Stimulated activated CD4-positive, alpha-beta T cell treated with anti-CD3 and anti-CD28 coated beads, TNF-alpha, amount 100 ng/mL, for 4 hours (primary cell): ENCODE measurements at places on chromosomes 2 and 18.

DNA sequence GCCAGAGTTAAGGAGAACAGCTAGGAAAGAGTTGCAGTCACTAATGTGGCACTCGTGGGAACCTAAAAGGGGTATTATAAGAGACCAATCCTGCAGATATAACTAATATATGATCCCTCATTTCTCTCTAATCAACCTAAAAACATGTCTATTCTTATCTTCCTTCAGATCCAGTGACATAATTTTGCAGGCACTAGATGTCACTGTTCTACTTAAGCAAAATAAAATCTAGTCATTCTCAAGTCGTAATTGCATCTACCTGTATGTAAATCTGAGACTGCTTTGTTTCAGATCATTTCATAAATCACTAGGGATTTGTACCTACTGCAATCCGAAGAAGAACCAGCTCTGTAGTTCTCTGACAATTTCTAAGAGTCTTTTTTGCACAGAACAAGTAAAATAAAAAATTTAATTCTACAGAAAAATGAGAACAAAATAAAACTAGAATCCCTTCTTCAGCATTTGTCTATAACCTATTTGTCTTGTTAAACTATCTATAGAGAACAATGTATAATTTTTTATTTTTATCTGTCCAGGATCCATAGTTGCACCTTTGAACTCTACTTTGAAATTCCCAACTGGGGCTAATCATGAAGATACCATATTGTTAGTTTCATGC lies 56.5 kb upstream of the ERBB4 start:
- DNase-seq: no peak

GRCh38 chr2:69075486-69075885 lies 62.5 kb downstream of the ANTXR1 start:
- DNase-seq: no peak

- no peak for DNase-seq
Observed at GRCh38 chr18:23956483-23956882, 58.1 kb upstream of the TTC39C start.

GRCh38 chr2:7096726-7097352 lies 179.6 kb downstream of the RNF144A start:
- DNase-seq: no peak

DNA sequence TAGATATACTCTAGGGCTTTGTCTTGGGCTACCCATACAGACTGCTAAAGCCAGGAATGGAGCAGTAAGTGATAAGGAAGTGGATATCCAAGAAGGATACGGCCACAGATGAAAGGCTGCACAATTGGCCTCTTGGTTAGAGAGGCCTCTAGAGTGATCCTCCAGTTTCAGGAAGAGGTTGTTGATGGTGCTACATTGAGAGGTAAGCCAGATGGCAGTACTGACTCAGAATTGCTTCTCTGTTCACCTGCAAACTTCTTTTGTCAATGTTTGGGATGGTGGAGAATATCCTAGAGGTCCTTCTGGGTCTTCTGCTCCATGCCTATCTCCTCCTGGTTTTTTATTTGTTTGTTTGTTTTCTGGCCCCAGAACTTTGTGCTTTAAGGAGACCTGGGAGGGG lies 226.8 kb upstream of the LRRTM1 start:
- DNase-seq: no peak

DNA sequence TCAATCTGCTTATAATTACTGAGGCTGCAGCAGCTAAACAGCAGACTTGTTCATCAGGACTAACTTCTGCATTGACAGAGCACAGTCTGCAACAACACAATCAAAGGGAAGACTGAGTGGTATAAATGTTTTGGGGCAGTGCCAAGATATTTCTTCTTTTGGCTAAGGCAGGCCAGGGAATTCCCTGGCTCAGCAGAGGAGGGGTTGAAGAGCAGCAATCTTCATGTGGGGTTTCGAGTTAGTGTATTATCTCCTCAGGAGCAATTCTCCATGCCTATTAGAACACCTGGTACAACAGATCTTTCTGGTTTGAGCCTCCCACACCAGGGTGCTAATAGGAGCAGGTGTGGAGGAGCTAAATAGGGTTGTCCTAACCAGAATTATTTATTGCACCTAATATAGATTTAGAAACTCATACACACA lies 103.0 kb upstream of the STK17B start:
- no peak for DNase-seq

GRCh38 chr18:33761363-33761762 lies 183.3 kb downstream of the ASXL3 start:
- no peak for DNase-seq

DNA sequence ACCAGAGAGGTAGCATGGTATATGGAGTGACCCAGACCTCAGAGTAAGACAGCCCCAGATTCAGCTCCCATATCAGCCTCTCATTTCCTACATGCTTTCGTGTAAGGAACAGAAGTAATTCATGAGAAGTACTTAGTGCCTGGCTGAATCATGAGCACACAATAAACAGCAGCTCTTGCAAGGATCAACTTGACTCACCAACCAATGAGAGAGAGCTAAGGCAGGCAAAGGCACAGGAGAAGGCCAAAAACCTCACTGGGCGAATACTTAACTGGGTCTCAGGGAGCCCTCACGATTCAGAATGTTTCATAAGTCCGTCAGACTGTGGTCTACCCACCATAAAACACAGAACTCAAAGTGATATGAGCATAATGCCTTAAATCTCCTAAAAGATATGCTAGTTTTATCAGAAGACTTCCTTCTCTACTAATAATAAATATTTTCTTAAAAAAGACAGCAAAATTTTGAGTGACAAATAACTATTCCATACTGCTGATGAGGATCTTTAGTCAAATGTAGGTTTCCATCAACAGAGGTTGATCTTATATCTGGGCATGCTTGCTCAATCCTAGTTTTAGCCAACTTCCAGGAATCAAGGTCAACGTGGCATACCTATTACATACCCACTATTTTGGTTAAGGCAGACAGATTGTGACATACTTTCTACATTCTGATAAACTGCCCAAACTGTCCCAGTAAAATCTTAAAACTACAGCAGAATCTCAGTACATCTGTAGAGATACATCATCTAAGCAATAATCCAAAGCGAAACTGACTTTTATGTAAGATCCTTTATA lies 34.9 kb downstream of the IMMT start:
- no peak for DNase-seq

- no peak for DNase-seq
Observed at GRCh38 chr18:46387441-46388131, 269.4 kb downstream of the LOXHD1 start.

DNA sequence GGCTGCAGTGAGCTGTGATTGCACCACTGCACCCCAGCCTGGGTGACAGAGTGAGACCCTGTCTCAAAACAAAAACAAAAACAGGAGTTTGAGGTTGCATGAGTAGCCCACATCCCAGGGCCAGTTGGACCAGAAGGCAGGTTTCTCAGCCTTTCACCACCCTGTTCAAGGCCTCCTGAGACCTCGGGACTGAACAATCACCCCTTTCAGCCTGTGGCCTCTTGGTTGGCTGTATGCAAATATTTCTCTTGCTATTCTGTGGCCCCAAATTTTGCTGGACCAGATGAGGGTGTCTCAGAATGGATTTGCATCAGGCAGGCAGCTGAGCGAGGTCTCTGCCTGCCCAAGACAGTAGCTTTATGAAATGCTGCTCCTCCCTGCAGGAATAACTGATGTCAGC lies 56.9 kb downstream of the DPYSL5 start:
- DNase-seq: no peak

DNA sequence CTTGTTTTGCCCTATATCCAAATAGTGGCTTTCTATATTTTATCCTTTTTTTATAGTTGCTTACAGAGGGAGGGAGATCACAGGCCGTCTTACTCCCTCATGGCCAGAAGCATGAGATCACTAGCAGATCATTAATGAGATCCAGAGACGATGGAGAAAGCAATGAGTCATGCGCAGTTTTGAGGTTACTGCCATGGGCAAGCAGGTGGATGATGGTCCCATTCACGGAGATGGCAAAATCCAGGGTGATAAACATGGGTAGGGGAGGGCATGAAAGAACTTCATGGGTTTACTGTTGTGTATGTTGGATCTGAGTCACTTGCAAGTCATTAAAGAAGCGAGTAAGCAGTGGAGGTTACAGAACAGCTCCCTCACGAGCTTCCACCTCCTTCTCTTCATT lies 60.4 kb downstream of the C18orf63 start:
- DNase-seq: no peak

DNA sequence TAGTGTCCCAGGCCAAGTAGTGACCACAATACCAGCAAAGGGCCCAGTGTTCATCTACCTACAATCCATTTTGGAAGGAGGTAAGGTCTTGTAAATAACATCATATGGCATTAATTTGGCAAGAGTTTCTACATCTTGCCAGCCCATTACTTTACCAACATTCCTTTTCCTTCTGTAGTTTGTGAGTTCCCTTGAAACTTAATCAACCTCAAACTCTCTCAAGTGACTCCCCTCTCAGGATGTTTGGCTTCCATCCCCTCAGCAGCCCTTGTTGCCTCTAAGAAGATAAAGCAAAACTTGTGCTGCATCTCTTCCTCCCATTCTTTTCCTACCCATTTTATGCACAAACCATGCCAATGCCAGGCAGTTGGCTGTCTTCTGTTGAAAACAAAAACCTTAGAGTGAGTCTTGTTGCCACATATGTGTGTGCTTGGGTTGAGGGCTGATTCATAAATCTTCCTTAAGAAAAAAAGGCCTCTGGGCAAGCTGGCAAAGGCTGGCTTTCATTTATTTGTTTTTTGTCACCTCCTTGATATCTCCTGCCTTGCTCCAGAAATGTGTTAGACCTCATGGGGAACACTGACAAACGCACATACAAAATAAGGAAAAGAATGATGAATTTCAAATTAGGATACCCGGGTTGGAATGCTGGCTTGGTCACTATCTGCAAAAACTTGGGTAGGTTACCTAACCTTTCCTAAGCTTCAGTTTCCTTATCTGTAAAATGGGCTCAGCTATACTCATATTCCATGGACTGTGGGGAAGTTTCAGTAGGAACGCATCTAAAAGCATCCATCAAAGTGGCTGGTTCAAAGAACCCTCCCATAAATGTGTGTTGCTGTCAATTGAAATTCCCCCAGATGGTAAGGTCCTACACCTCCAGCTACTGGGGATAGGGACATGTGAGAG lies 29.4 kb upstream of the ST3GAL5 start:
- no peak for DNase-seq

- DNase-seq: no peak
Observed at GRCh38 chr2:109439986-109440385, 173.8 kb downstream of the SEPTIN10 start.

GRCh38 chr2:217941886-217942728 lies 60.7 kb downstream of the TNS1 start:
- no peak for DNase-seq

- no peak for DNase-seq
Observed at GRCh38 chr2:47438106-47438505, 35.1 kb downstream of the MSH2 start.

GRCh38 chr2:205778356-205778755 lies 96.1 kb downstream of the NRP2 start:
- no peak for DNase-seq

DNA sequence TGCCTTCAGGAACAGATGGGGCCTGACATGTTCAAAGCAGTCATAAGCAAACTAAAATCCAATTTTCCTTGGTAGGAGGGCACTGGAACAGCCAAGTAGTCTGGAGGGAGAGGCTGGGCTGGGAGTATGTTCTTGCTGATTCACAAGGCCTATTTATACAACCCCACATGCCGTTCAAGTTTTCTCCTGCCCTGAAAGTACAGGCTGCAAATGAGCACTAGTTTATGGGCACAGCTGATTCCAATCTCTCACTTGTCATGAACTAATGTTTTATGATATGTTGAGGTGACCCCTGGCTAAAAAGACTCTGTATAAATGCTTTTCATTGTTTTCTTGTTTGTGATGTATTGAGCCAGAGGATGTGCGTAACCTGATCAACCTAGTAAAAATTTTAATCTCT lies 183.4 kb upstream of the SRD5A2 start:
- DNase-seq: no peak

DNA sequence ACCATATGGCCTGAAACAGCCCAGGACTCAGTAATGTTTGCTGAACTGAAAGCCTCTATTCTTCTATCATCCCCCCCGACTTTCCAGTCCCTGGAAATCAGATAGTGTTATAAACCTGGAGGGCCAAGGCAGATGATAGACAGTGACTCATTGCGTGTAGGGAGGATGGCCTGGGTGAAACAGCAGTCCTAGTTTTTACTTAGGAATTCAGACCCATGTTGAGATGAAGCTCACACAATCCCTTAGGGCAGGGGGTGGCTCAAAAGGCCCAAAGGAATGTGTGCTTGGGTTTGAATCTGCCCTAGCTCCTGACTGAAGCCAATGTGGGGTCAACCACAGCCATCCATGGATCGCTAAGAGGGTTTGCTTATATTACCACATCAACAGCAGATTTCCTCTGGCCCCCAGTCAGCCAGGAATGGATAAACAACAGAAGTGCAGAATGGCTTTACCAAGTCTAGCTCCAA lies 43.9 kb upstream of the STPG4 start:
- DNase-seq: no peak

- DNase-seq: no peak
Observed at GRCh38 chr2:237412646-237412987, 1.3 kb downstream of the COL6A3 start.

GRCh38 chr2:20137131-20137571 lies 85.7 kb upstream of the LAPTM4A start:
- no peak for DNase-seq

DNA sequence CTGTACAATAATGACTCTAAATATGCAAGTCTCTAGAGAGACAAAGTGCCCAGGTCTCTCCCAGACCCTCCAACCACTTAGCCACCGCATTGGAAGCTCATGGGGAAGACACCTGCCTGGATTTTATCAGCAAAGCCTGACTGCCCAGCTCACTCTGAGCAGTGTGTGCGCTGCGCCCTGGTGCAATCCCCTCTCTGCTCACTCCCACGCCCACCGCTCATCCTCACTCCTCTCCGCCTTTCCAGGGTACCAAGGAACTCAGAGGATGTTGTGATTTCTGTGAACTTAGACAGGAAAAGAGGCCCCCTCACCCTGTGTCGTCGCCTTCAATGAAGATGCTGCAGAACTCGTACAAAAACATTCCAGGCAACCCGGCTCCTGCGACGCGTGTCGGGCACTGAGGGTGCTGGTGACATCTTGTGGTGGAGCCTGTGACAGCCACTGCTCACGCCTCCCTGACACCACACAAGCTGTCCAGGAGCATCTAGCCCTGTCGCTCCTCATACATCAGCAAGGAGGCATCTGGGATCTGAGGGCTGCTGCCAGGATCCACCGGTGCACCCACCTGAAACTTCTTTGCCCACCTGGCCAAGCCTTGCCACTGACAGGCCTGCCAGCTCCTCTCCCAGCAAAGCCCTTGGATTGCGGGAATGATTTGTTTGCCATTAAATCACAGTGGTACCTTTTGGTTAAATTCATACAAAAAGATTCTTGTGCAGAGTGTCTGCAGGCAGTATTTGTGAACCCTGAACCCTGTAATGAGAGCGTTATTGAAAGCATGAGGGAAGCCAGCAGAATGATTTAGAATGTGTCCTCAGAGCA lies 220.4 kb downstream of the ZNF516 start:
- no peak for DNase-seq

- no peak for DNase-seq
Observed at GRCh38 chr2:229675569-229675968, 38.8 kb downstream of the DNER start.

DNA sequence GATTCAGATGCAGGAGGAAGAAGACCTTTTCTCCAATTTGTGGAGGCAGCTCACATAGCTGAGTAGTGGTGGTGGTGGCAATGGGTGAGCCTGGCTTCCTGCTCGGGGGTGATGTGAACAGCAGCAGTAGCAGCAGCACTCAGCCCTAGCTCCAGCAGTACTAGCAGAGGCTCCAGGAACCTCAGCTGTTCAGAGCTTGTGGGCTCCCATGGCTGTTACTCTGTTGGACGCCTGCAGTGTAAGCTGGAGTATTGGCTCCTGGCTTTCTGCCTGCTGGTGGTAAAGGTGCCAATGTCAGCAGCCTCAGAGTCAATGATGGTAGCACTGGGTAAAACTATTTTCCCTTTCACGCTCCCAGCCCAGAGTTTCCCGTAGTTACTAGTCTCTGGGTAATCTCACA lies 3.1 kb upstream of the SEH1L start:
- no peak for DNase-seq
